ENCODE measurements at places on chromosomes 5 and 9.

DNA sequence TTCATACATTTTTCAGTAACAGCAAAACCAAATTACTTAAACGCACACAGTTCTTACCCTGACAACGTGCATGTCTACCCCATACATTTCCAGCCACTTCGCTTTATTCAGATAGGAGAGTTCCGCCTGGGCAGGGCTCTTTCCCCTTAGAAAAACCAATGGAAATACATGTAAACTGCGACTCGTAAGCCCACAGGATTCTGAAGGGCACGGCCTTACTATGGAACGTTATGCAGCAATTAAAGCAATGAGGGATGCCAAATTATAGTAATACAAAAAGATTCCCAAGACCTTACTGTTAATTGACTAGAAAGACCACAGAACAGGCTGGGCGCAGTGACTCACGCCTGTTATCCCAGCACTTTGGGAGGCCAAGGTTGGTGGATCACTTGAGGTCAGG is 64.5 kb downstream of the EPB41L4B start:
- DNase-seq, result no peak

GRCh38 chr9:128276574-128277270 is 646 bp downstream of the SWI5 start:
- peak; percentile 37 for DNase-seq

GRCh38 chr5:176814836-176815438 is 4.6 kb downstream of the UNC5A start:
- no peak for DNase-seq

DNA sequence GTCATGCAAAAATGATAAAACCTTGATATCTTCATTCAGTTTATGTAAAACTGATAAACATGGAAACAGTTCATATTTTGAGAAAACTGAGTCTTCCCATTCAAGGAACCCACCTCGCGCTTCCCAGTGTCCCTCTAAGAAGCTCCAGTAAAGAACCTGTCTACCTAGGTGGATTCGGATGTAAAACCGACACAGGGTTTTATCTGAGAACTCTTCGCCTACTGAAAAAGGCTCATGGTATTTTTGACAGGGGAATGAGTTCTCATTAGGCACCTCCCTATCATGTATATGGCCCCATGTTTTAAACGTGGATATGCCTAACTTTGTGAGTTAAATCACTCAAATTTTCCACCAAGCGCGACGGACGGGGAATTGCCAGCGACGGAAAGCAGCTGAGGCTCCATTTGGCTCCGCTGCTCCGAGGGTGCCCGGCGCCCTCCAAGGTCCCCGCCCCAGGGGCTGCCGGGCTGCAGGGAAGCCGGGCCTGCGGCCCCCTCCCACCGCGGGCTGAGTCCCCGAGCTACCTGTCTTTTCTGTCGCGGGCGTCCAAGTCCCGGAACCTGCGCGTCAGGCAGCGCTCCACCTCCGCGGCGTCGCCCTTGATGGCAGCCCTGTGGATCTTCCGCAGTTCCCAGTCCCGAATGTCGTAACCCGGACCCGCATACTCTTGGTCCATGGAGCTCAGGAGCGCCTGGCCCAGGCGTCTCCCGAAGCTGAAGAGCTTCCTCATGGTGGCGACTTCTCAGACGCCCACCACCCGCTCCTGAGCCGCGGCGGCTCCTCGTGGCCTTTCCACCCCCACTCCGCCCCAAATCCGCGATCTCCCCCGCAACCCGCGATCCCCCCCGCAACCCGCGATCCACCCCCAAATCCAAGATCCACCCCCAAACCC is 594 bp downstream of the ANKRD18A start:
- DNase-seq, result no peak

DNA sequence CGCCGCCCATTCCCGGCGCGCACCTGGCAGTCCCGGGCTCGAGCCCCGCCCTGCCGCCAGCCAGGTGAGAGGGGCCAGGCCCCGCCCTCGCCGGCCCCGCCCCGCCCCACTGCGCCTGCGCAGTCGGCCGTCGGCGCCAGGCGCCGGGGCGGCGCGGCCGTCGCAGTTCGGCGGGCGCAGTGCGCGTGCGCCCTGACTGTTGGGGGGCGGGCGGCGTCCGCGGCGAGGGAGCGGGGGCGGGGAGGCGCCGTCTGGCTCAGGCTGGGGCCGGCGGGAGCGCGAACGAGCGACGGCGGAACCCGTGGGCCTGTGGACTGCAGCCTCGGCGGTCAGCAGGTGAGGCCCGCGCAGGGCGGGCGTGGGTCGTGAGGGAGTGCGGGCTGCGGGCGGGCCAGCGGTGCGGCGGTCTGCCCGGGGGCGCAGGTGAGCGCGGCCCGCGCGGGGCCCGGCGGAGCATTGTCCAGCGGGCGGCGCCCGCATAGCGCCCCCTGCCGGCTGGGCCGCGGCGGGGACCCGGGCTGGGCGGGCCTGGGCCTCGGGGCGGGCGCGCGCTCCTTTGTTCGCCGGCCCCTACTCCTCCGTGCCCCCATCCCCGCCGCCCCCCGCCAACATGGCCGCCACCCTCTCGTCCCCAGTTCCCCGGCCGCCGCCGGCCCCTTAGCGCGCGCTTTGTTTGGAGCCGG is at the start of gene SPIN1:
SPIN1 (plus strand) TSS at position 242 of the 683 bp plus-strand sequence. CDS start 38,096 bp downstream, outside the sequence.
- DNase-seq, result peak; percentile 53

GRCh38 chr9:107541523-107541922 is 52.0 kb upstream of the KLF4 start:
- DNase-seq, result no peak

DNA sequence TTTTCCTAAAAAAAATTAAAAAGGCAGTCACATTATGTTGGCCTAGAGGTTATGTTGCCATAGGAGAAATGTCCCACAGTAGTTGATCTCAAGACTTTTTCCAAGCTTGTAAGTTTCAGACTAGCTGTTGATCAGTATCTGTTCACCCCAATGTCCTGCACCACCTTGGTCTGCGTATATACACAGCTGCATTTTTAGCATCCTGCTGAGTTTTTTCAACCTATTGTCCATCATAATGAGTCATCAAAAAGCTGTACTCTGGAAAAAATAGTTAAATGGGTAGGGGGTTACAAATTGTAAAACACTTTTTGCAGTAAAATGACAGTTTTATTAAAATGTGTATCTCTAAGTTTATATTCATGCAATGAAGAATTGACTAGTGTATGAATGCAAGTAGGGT is 53.2 kb upstream of the TMEM171 start:
- DNase-seq, result no peak

DNA sequence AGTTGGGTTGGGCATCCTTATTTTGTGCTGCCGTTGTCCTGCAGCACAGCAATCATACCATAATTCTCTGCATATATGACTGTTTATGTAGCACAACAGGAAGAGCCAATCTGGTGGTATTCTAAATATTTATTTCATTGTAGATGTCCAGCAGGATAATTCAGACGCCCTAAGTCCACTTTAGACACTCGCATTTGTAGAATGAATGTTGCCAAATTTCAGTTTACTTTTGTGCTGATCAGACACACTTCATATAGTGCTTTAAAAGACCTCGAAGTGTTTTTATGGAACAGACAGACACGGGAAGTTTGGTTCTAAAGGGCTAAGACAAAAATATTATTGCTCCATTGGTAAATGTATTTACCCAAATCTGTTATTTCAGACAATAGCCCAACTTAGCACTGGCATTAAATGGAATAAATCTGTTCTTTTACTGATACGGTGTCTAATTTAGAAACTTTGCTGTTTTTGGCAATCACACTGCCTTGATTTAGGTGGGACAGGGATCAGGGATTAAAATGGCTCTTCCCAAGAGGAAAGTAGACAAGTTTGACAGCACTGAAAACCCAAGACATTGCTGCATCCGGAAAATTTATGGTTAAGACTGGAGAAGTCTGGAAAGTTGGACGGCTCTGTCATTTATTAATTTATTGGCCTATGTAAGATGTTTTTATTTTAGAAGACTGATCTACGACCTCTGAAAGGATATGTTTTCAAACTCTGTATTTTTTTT is 35.3 kb downstream of the PRDM6 start:
- DNase-seq, result no peak

Measured in tibial nerve (tissue), 4 donors.